ENCODE measurements at places on chromosomes 5 and 9.

GRCh38 chr5:175032741-175033151 is 308.4 kb downstream of the MSX2 start:
- DNase-seq = no peak

- DNase-seq = no peak
These were observed 9.7 kb upstream of the PSMD5 start for GRCh38 chr9:120852240-120853010.

DNA sequence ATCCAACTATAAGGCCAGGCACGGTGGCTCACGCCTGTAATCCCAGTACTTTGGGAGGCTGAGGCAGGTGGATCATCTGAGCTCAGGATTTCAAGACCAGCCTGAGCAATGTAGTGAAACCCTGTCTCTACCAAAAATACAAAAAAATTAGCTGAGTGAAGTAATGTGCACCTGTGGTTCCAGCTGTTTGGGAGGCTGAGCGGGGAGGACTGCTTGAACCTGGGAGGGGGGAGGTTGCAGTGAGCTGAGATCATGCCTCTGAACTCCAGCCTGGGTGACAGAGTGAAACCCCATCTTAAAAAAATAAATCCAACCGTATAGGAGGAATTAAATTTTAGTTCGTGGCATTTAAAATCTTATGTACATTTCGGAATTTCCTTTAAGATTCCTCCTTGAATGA is 123.4 kb downstream of the CDC42SE2 start:
- DNase-seq = no peak

- no peak for DNase-seq
These were observed 39.3 kb upstream of the SLC27A6 start for GRCh38 chr5:128925973-128926372.

DNA sequence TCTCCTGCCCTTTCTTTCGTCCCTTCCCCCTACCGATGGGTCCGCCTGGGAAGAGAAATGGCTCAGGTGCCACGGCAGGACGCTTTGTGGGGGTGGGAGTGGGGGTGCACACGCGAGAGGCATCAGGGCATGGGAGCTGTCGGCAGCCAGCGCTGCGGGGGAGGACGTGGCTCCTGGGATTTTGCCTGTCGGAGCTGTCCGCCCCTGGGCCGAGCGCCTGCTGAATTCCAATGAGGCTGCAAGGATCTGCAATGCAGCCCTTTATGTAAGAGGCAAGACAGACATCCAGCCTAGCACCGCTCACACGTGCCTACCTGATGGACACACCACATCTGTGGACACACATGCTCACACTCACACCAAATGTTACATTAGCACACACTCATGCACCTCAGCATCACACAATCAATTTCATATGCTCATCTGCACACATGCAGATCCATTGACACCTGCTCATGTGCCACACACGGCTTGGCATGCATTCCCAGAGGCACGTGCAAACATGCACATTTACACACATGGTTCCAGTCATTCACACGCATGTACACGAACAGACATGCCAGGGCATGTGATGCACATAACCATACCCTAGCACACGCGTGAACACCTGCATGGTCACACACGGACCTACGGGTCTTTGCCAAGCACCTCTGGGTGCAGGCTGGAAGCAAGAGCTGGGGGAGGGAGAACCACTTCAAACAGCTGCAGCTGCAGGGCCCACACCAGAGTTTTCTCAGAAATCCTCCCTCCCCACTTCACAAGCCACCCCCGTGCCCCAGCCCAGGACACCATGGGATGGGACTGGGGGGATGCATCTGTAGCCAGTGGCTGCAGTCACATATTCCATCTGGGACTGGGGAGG is 1.4 kb downstream of the GRIN1 start:
- no peak for DNase-seq

All from amniotic stem cell (primary cell).